ENCODE measurements at places on chromosomes 3 and 15.

- no peak for DNase-seq
Measured at GRCh38 chr15:38189671-38190295, 62.9 kb upstream of the SPRED1 start.

GRCh38 chr15:73897441-73898261, 24.3 kb downstream of the TBC1D21 start:
- peak; percentile 58 for DNase-seq

DNA sequence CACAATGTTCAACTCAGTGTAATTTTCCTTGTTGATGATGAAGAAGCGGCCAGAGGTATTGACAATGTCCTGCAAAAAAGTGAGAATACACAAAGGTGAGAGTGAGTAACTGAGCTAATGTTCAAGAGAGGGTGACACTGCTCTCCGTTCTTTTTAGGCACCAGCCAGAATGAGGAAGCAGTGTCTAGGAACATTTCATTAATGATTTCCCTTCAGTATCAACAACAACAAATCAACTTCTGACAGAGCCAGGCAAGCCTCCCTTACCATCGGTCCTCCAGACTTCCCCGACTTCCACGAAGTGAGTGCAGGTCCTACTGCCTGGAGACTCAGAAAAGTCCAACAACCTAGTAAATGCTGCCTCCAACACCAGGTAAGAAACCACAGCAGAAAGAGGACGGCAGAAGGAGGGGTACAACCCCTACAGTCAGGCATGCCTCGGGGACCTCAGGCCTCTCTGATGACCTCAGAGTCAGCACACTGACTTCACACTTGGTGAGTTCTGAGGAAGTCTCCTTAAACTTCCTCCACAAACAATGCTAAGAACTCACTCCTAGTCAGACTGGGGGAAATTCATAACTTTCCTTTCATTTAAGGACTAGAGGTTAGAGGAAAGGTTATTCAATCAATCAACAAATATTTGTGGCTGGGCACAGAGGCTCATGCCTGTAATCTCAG, 62.7 kb downstream of the NPTN start:
- DNase-seq = no peak

GRCh38 chr3:161372321-161373260, 1.3 kb upstream of the SPTSSB start:
- DNase-seq = no peak

GRCh38 chr3:127770671-127771355, 51.5 kb downstream of the MGLL start:
- no peak for DNase-seq

DNA sequence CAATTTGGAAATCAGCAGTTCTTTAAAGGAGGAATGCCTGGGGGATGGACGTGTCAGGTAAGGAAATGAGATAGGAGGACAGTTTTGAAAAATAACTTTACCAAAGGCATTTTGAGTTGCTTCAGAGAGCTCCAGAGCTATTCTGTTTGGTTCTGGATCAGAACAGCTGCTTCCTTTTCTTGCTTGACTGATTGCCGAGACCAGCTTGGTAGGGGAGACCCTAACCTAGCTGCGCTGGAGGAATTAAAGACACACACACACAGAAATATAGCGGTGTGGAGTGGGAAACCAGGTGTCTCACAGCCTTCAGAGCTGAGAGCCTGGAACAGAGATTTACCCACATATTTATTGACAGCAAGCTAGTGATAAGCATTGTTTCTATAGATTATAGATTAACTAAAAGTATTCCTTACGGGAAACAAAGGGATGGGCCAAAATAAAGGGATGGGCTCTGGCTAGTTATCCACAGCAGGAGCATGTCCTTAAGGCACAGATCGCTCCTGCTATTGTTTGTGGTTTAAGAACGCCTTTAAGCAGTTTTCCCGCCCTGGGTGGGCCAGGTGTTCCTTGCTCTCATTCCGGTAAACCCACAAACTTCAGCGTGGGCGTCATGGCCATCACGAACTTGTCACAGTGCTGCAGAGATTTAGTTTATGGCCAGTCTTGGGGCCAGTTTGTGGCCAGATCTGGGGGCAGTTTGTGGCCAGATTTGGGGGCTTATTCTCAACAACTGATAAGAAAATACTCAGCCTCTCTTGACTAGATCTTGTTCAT, 556.0 kb downstream of the ROBO1 start:
- no peak for DNase-seq

DNA sequence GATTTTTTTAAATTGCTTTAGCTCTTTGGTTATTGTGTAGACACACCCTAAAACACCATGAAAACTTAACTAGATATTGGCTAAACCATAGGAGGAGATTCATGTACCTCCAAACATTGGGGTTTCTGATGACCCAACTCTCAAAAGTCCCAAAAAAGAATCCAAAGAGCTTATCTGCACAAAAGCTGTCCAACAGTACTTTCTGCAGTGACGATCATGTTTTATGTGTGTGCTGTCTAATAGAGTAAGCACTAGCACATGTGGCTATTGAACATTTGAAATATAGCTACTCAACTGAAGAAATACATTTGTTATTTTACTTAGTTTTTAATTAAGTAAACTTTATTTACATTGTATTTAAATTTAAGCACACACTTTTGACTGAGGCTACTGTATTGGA, 818.2 kb upstream of the LMCD1 start:
- no peak for DNase-seq

DNA sequence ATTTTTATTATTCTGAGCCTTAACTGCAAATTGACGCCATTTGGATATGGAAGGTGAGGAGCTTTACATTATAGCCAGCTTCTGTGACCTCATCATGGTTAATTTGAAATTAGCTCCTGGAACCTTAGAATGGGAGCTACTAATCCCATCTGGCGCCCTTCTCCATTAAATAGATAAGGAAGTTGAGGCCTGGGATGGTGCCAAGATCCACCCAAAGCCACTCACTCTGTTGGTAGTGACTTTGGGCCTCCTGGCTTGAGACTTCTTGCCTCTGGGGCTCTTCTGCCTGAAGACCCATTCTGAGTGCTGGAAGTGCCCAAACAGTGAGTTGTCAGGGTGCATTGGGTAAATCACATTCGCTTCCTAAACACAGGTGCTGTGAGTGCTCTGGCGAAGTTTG, 12.0 kb upstream of the HMCES start:
- DNase-seq = no peak

- DNase-seq = peak; percentile 86
Measured at GRCh38 chr15:72685925-72686794, at the start of the genes BBS4 and HIGD2B. TSS of gene BBS4 (plus strand) at chr15:72686207. CDS start at chr15:72686228, 21 bp downstream. TSS of gene HIGD2B (minus strand) at chr15:72686182. CDS start at chr15:72676374, 9,808 bp downstream.

- DNase-seq = no peak
Measured at GRCh38 chr3:141992512-141992911, 116.1 kb downstream of the ATP1B3 start.

GRCh38 chr3:152879130-152879789, 44.3 kb downstream of the P2RY1 start:
- DNase-seq = no peak

GRCh38 chr15:70186152-70186551, 88.4 kb upstream of the TLE3 start:
- DNase-seq = no peak

DNA sequence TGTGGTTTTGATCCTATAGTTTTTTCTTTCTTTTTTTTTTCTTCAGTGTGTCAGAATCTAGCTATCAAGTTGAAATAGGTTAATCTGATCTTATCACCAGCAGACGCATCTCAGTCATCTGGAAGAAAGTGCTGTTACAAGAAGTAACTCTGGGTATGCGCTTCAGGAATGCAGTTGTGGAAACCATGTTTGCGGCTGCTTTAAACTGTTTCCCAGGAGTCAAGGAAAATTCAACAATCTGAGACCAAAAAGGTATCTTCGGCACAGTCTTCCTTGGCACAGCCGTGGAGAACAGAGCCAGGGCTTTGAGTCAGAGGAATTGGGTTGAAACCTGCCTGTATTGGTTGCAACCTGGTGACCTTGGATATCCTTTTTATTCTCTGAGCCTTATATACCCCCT, 59.9 kb downstream of the CD47 start:
- DNase-seq = no peak

DNA sequence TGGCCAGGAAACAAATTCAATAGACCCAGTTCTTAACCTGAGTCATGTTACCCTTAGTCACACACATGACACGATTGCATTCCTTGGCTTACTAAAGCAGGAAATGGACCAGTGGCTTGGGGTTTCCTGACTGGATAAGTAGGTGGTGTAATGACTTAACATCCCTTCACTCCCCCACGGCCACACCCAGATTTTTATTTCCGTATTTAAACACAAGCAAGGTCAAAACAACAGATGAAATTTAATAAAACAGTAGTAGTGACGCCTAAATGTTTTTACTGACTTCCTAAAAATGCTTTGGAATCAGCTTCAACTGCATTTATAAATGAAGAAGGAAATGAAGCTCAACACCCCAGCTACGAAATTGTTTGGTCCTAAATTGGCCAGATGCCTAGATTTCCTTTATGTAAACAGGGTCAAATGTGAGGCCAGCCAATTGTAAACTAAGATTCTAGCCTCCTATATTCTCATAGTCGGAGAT, 324.3 kb downstream of the CHST2 start:
- no peak for DNase-seq

DNA sequence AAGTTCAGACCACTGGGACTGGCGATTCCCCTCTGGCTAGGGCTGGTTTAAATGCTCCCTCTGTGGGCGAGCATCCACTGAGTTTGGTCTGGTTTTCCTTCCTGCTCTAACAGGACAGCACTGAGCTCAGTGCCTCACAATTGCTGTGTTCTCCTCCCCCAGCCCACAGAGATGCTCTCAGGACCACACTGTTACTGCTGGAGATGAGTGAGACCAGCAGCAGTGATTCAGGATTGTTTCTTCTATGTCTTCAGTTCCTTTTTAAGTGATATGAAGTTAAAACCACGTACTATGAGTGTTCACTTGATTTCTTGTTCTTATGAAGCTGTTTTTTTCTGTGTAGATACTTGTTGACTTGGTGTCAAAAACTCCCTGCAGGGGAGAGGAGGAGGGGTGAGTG, 180.4 kb upstream of the COL8A1 start:
- no peak for DNase-seq

- DNase-seq = no peak
Measured at GRCh38 chr3:65672871-65673815, 365.6 kb downstream of the MAGI1 start.

DNA sequence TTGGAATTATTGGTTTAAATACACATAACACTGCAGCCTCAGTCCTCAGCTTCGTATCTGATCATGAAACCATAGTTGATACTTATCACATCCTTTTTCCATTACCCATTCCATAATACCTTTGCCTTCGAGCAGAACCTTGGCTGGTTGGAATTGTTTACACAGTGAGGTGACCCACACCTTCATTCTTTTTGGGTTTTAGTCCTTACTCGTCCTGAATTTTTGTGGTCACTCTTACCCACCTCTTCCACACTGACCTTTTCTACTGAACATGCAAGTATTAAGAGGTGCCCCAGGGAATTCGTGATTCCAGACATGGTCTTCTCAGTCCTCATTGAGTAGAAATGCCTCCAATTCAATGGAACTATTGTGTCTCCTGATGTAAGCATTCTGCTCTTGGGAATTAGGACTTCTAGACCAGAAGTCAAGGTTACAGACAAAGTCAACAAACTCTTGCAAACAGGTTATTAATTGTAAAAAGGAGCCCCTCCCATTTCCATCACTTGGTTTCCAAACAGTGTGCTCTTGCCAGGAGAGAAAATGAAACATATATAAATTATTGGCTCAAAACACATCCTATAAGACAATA, 37.7 kb downstream of the SCN11A start:
- DNase-seq = no peak

DNA sequence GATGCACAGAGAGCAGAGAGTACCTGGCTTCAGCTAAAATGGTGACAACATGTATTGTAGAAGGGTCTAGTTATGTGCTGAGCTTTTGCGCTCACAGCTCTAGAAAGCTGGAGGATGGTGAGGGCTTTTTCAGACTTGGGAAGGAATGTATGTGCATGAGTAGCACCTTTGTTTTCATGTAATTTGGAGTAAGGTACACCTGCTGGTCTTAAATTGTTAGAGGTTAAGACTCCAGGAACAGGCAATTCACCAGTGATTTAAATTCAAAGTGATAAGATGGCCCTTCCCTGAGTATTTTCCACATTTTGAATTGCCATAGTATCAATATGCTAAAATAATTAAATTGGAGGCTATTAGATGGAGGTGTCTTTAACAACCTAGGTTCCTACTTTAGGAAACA, 436.4 kb upstream of the GOLIM4 start:
- DNase-seq = no peak

DNA sequence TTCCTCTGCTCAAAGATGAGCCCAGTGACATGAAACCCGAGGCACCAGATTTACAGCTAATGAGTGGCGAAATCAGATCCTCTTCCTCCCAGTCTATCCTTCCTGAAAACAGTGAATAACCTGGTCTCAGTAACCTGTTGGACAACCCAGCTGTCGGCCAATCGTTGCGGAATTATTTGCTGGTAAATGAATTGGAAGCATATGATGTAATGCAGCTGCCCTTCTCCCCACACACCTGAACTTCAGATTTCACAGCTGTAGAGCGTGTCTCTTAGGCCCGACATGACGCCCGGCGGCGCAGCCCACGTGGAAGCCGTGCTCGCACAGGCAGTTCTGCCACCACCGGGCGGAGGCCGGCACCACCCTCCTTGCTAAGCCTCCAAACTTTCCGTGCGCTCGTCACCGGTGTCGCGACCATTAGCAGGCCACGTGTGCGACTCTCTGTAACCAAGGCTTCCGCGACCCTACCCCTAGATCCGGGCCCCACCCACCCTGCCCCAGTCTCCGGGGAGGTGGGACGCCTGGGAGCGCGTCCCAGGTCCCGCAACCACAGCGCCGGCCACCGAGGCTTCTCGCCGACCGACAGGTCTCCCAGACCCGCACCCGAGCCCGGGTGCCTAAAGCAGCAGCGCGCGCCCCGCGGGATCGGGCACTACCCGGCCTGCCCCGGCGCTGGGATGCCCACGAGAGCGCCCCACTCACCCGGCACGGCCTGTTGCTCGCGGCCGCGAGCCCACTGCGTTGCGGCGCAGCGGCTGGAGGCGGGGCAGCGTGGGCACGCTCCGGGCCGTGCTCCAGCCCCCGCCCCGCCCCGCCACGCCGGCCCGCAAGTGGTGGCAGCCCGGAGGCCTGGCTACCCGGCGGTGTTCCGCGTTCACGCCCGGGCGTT, at the start of gene RIOX2:
TSS of gene RIOX2 (minus strand) at position 753 of the 889 bp plus-strand sequence. CDS start 4,838 bp downstream, outside the sequence.
- peak; percentile 75 for DNase-seq

GRCh38 chr3:143271136-143271535, 151.6 kb downstream of the CHST2 start:
- DNase-seq = no peak

- no peak for DNase-seq
Measured at GRCh38 chr3:129623447-129624118, 17.1 kb upstream of the PLXND1 start.

GRCh38 chr3:183698756-183699155, 1.2 kb downstream of the YEATS2 start:
- DNase-seq = no peak

- DNase-seq = no peak
Measured at GRCh38 chr3:5741017-5741416, 553.5 kb downstream of the EDEM1 start.

GRCh38 chr3:38117163-38117716, 19.7 kb downstream of the ACAA1 start:
- DNase-seq = no peak

- DNase-seq = no peak
Measured at GRCh38 chr3:42569593-42570142, 12.1 kb downstream of the SEC22C start.

- DNase-seq = no peak
Measured at GRCh38 chr3:44000586-44000985, 241.1 kb upstream of the TOPAZ1 start.
